Ascending aorta (tissue), 2 donors: ENCODE measurements at places on chromosomes 12 and 14. TPM values are rescaled to one million over a fixed set of nuclear protein-coding genes. Genes with fewer than 3 reads are reported as not detected.

DNA sequence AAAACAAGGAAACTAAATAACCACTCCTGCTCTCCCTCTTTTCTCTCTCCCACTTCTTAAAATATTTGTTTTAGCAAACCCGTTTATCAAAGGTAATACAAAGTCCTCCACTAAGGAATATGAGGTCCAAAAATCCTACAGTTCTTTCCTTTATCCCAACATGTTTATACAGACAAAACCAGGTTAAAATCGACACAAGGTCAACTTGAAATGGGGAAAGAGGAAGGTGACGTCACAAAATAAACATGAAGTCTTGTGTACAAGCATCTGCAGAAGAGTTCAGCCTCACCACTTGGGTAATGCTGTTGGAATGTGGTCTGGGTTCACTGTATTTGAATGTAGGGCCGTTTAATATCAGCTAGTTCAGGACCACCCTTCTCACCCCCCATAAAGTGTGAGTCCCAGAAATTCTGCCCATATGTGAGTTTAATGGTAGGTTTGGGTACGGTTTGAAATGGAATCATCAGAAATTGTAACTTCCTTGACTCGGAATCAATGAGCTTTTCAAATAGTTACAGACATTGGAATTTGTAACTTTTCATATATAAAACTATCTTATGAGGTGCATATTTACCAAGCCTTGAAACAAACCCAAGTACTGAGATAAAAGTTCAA lies 120.0 kb upstream of the SLC38A2 start:
- no peak for DNase-seq

GRCh38 chr14:31410048-31410650 lies 10.2 kb downstream of the HEATR5A start:
- DNase-seq, result no peak

GRCh38 chr12:55711786-55712553 lies 3.9 kb upstream of the BLOC1S1 start:
- no peak for DNase-seq

DNA sequence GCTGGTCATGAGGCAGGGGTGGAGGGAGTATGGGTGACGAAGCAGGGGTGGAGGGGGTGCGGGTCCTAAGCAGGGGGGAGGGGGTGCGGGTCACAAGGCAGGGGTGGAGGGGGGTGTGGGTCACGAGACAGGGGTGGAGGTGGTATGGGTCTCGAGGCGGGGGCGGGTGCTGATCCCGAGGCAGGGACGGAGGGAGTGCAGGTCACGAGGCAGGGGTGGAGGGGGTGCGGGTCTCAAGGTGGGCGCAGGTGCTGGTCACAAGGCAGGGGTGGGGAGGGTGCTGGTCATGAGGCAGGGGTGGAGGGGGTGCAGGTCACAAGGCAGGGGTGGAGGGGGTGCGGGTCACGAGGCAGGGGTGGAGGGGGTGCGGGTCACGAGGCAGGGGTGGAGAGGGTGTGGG lies 56.5 kb downstream of the ITPK1 start:
- no peak for DNase-seq

The KLHL33 gene
- total RNA-seq, result not detected
